ENCODE measurements at places on chromosomes 5 and 9. TPM values are rescaled to one million over a fixed set of nuclear protein-coding genes. Genes with fewer than 3 reads are reported as not detected.

- H3K4me1 ChIP-seq: no peaks in the 10 kb centered on the region
- no peak overlapping the region for H3K4me3 ChIP-seq
- H3K36me3 ChIP-seq: no peaks in the 10 kb centered on the region
Observed at GRCh38 chr5:152056931-152057330, 132.3 kb upstream of the GLRA1 start.

DNA sequence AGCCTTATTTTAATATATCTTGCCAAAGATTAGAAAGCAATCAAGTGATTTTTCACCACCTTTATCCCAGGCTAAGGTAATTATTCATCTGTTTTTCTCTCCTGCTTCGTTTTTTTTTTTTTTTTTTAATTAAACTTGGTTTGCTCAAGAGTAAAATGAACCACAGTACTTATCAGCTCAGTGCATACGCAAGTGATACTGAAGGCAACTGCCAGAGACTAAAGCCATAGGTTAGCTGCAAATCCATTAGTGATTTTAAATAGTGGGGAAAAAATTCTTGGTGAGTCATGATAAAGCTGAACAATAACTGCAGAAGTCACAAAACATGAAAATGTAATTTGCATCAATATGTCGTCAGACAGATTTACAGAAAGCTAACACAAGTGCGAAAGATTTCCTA lies 829.1 kb downstream of the PTPRD start:
- H3K4me3 ChIP-seq: no peak overlapping the region
- H3K27ac ChIP-seq: no peak overlapping the region
- H3K36me3 ChIP-seq: no peaks in the 10 kb centered on the region
- DNase-seq: no peak
- H3K27me3 ChIP-seq: no peaks in the 10 kb centered on the region
- H3K4me1 ChIP-seq: no peaks in the 10 kb centered on the region

DNA sequence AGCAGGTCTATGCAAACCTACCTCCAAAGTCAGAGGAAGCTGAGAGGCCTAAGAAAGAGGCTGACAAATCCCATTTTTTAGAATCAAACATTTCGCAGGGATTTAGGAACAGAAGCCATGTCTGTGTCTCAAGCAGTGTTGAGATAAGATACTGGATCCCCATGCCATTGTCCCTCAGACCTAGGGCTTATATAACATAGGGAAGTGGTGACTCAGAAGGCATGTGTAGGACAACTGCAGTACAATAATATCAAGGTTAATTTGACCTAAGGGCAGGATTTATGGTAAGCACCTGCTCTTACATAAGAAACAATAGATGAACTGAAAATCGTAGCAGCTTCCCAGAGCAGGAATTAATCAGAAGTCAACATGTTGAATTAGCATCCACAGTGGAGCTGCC lies 459.4 kb downstream of the ANXA1 start:
- no peak for DNase-seq
- H3K4me3 ChIP-seq: no peak overlapping the region
- H3K27me3 ChIP-seq: no peaks in the 10 kb centered on the region
- H3K27ac ChIP-seq: no peak overlapping the region
- no peaks in the 10 kb centered on the region for H3K36me3 ChIP-seq

- no peak for DNase-seq
- no peak overlapping the region for H3K4me3 ChIP-seq
- H3K27me3 ChIP-seq: no peaks in the 10 kb centered on the region
- H3K27ac ChIP-seq: no peak overlapping the region
- H3K36me3 ChIP-seq: no peaks in the 10 kb centered on the region
Observed at GRCh38 chr5:68167195-68167651, 48.3 kb upstream of the PIK3R1 start.

- no peak for DNase-seq
- no peaks in the 10 kb centered on the region for H3K4me1 ChIP-seq
- H3K36me3 ChIP-seq: peaks cover 81% of the 10 kb centered on the region
- H3K27me3 ChIP-seq: no peaks in the 10 kb centered on the region
Observed at GRCh38 chr9:125343518-125344275, 82.1 kb downstream of the GAPVD1 start.

- no peak for DNase-seq
- H3K36me3 ChIP-seq: no peaks in the 10 kb centered on the region
- no peak overlapping the region for H3K27ac ChIP-seq
Observed at GRCh38 chr9:82968816-82969215, 94.1 kb downstream of the RASEF start.

- H3K36me3 ChIP-seq: no peaks in the 10 kb centered on the region
- H3K27me3 ChIP-seq: no peaks in the 10 kb centered on the region
- H3K27ac ChIP-seq: no peak overlapping the region
- no peak for DNase-seq
- H3K4me3 ChIP-seq: no peak overlapping the region
- H3K4me1 ChIP-seq: no peaks in the 10 kb centered on the region
Observed at GRCh38 chr5:27381686-27382085, 343.3 kb upstream of the CDH9 start.

- H3K36me3 ChIP-seq: no peaks in the 10 kb centered on the region
- no peak for DNase-seq
- H3K27ac ChIP-seq: no peak overlapping the region
- no peak overlapping the region for H3K4me3 ChIP-seq
Observed at GRCh38 chr9:32234451-32234850, 150.0 kb upstream of the ACO1 start.

DNA sequence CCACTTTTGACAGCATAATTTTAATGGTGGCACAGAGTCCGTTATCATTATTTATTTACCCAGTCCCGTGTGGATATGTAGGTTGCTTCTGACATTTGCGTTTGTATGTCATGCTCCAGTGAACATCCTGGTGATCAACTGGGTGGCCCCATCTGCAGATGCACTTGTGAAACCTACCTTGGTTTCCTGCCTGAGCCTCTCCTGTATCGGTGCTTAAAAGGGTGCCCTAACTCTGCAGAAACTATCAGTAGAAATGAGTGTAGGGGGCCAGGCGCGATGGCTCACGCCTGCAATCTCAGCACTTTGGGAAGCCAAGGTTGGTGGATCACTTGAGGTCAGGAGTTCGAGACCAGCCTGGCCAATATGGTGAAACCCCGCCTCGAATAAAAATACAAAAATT lies 92.1 kb upstream of the IER5L start:
- no peak overlapping the region for H3K4me3 ChIP-seq
- no peaks in the 10 kb centered on the region for H3K4me1 ChIP-seq
- no peak overlapping the region for H3K27ac ChIP-seq
- no peaks in the 10 kb centered on the region for H3K36me3 ChIP-seq
- H3K27me3 ChIP-seq: no peaks in the 10 kb centered on the region
- DNase-seq: no peak

- no peak for DNase-seq
- H3K36me3 ChIP-seq: no peaks in the 10 kb centered on the region
- H3K27ac ChIP-seq: no peak overlapping the region
- no peak overlapping the region for H3K4me3 ChIP-seq
- H3K27me3 ChIP-seq: no peaks in the 10 kb centered on the region
- no peaks in the 10 kb centered on the region for H3K4me1 ChIP-seq
Observed at GRCh38 chr9:110820381-110820780, 151.8 kb downstream of the MUSK start.

GRCh38 chr5:101112645-101113044 lies 209.6 kb upstream of the ST8SIA4 start:
- no peak overlapping the region for H3K4me3 ChIP-seq
- no peaks in the 10 kb centered on the region for H3K27me3 ChIP-seq
- no peaks in the 10 kb centered on the region for H3K4me1 ChIP-seq
- no peak for DNase-seq

CDH6 gene
- 5.3 TPM for total RNA-seq

ANKRD55 gene
- not detected for total RNA-seq

CLIC3 gene
- total RNA-seq: 2.5 TPM

INSL6 gene
- not detected for total RNA-seq

GGTA1 gene
- 18.7 TPM for total RNA-seq

ABLIM3 gene
- 49.3 TPM for total RNA-seq

SPOCK1 gene
- total RNA-seq: 39.1 TPM

Measured in esophagus muscularis mucosa (tissue), 4 donors.